ENCODE measurements at places on chromosomes 13 and 19.

- DNase-seq, result no peak
Observed at GRCh38 chr13:35531526-35531925, 55.0 kb upstream of the MAB21L1 start.

GRCh38 chr19:41537789-41538188, 38.2 kb upstream of the CEACAM21 start:
- DNase-seq, result no peak

GRCh38 chr13:114121496-114122126, 10.8 kb downstream of the RASA3 start:
- no peak for DNase-seq

GRCh38 chr13:60112771-60113170, 51.0 kb downstream of the DIAPH3 start:
- no peak for DNase-seq

DNA sequence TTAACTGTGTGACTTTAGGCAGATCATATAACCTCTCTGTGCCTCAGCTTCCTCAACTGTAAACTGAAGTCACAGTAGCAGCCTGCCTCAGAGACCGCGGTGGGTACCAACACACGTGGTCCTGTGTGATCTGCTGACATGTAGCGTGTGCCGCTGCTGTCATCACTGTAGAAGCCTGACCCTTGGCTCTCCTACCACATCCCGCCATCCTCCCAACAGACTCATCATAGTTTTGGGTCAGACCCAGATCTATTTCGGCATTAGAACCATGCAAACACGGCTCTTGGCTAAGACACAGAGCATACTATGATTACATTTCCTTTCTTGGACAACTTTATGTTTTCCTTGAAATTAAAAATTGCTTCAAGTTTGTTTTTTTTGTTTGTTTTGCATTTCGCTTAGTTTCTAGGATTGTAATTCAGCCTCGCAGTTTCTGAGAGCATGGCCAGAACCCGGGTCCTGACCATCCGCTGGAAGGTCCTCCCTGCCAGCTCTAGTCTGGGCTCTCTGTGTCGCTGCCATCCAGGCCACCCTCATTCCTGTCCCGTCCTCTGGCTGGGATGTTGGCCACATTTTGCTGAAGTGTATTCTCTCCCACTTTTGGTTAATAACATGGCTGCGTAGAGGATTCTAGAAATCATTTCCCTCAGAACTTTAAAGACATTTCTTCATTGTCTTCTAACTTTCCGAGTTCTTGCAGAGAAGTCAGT, 53.0 kb downstream of the GGACT start:
- DNase-seq, result no peak

DNA sequence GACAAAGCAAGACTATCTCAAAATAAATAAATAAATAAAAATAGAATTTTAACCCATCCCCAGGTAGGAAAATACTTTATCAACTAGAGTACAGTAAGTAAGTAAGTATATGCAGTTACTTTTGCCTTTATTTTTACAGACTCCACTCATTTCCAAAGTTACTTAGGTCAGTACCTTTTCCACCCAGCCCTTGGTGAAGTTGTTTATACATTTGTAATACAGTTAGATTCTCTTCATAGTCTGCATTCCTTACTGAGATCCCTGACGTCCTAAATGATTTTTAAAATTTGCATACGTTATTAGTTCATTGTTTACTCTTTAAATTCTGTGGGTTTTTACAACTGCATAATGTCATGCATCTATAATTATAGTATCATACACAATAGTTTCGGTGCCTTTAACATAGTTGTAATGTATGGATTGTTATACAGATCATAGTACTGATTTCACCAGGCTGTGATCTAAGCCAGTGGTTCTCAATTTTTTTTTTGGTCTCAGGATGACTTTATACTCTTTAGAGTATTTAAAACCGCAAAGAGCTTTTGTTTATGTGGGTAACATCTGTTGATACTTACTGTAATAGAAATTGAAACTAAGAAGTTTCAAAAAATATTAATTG, 10.4 kb downstream of the SETDB2 start:
- DNase-seq, result no peak

DNA sequence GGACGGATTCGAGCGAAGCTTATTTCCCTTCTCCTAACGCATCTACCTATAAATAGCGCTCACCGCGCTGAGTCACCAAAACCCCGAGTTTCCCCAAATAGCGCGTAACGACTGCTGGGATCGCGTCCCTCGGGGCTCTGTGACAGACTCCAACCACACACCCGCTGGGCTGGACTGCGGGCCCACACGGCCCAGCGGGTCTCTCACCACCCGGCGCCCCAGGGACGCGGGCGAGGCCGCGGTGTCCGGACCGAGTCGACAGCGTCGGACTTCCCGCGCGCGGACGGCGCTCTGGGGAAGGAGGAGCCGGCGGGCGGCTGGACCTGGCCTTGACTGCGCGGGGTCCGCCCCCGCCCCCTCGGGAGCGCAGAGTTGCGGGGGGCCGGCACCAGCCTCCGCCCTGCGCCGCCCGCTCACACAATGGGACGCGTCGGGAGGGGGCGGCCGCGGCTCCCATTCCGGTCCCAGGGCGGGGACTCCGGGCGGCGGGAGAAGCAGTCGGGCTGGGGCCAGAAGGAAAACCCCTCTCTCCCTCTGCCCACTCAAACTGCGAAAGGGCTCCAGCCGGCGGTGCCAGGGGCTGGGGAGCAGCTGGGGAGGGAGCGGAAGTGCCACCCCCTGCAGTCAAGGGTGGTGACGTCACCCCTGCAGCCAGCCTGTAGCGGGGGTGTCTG, 108.8 kb downstream of the KCNRG start:
- peak; percentile 61 for DNase-seq

DNA sequence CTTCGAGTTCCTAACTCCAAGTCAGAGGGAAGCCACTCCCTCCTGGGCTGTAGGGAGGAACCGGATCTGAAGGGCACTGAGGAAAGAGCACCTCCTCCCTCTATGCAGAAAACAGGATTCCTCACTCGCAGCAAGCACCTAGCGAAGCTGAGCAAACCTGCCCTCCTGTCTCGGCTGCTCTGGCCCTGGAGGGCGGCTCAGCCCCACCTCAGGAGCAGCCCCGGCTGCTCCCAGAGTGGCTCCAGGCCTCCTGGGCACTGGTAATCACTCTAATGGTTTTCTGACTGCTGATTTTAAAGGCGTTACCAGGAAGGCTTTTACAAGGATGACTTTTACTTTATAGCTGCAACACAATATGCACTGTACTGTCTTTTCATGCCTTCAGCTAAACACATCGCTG, 312.5 kb downstream of the TEX29 start:
- DNase-seq, result no peak

- DNase-seq, result no peak
Observed at GRCh38 chr13:59172076-59172475, 991.7 kb downstream of the DIAPH3 start.

DNA sequence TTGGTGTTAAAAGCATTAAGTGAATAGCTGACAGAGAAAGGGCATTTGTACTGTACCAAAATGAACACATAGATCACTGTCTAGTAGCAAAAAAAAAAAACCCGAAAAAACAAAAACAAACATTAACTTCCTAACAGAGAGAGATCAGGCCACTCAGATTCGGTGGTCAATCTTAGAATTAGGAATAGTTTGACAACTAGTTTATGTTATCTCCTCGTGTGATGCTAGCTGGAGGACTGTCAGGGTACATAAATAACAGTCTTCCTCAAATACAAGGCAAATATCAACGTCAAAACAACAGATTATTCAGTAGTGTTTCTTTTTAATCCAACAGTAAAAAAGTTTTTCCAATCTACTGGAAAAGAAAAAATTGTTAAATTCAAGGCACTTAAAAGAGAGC, 1.7 kb downstream of the ZMYM5 start:
- no peak for DNase-seq

DNA sequence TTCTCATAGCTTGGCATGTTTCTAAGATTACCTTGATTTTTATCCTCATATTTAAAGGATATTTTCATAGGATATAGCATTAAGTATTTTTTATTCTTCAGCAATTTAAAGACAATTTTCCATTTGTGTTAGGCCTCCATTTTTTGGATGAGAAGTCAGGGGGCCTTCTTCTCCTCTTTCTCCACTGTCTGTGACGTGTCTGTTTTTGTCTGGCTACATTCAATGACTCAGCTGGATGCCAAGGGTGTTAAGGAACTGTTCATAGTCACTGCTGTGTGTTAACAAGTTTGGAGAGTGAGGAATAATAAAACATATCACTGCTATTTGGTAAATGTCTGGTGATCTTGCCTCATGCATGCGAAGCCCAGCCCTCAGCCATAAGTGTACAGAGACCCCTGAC, 36.4 kb downstream of the ZNF582 start:
- DNase-seq, result no peak

All from activated effector memory CD4-positive, alpha-beta T cell treated with Interleukin-2 at 50 U/mL for 16 hours (primary cell).